Activated CD8-positive, alpha-beta T cell treated with anti-CD3 and anti-CD28 coated beads for 36 hours (primary cell): ENCODE measurements at places on chromosomes 5 and 9. TPM values are rescaled to one million over a fixed set of nuclear protein-coding genes. Genes with fewer than 3 reads are reported as not detected.
A peak's percentile ranks its signal among the peaks of the same experiment; 100 is the strongest.

DNA sequence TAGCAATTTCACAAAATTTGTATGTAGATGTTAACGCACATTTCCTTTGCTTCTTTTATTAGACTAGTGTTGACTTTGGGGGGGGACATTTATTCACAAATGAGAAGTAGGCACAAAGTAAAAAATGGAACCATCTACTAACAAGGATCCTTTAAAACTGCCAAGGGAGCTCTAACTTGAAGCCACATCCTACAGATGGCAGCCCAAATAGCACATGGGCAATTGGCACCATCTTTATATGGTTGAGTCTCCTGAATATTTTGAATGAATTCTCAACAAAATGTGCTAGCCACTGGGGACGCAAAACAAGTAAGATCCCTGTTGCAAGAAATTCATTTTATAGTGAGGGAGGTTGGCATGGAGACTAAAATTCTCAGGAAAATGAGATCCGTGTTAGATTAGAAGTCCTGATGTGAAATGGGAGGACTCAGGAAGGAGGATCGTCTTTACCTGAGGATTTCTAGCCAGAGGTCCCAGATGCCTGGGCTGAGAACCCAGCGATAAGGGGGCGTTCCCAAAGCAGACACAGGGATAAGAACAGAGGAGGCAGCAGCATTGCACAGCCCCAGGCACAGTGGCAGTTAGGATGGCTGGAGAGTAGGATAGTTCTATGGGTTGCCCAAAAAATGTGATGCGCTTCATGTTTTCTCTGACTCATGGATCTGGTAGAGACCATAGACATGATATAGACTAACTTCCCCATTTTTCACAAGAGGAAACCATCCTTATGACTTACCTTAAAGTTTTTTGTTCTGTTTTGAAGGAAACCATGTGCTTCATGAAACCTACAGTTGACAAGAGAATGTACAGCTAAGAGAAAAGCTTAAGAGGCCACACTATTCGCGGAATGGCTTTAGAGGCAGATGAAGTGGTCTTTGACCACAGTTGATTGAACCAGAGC lies 37.4 kb downstream of the C9orf152 start:
- H3K36me3 ChIP-seq: no peaks in the 10 kb centered on the region
- H3K4me3 ChIP-seq: no peak overlapping the region
- no peak for DNase-seq
- H3K4me1 ChIP-seq: peaks cover 8% of the 10 kb centered on the region

GRCh38 chr9:131197160-131197911 lies 72.0 kb downstream of the NUP214 start:
- no peaks in the 10 kb centered on the region for H3K27me3 ChIP-seq
- H3K4me1 ChIP-seq: no peaks in the 10 kb centered on the region
- DNase-seq: no peak
- H3K27ac ChIP-seq: peak overlapping the region; percentile 15
- no peak overlapping the region for H3K4me3 ChIP-seq

DNA sequence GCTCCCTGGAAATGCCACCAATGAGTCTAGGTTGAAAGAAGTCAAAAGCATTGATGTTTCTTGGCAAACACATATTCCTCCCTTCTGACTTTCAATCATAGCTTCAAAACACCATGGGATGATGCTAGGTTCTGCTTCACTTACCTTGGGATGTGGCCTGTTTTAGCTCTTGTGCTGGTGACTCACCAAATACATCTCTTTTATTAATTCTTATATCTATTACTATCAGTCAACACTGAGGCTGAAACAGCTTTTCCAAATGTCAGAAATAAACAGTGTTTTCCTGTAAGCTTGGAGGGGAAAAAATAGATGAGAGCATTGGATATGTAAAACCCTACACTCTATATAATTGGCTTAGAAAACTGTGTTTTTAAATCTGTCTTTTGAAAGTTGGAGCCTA lies 245.4 kb upstream of the NREP start:
- no peak overlapping the region for H3K27ac ChIP-seq
- no peak overlapping the region for H3K4me3 ChIP-seq
- peaks cover 6% of the 10 kb centered on the region for H3K4me1 ChIP-seq
- H3K36me3 ChIP-seq: no peaks in the 10 kb centered on the region
- no peak for DNase-seq

- no peaks in the 10 kb centered on the region for H3K27me3 ChIP-seq
- H3K4me1 ChIP-seq: peaks cover 6% of the 10 kb centered on the region
- H3K27ac ChIP-seq: no peak overlapping the region
Measured at GRCh38 chr5:43572357-43572756, 15.5 kb upstream of the PAIP1 start.

DNA sequence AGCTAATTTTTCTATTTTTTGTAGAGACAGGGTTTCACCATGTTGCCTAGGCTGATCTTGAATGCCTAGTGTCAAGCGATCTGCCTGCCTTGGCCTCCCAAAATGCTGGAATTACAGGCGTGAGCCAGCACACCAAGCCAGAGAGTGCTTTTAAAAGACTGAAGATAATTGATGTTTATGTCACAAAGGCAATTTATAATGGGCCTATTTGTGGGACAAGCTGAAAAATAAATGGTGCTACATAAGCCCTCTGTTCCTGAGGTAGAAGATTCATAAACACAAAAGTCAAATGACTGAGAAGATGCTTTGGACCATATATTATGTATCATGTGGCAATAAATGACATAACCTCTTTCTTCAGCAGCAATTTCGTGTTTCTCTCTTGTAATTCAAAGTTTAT lies 329.6 kb downstream of the GABRB2 start:
- H3K27ac ChIP-seq: no peak overlapping the region
- H3K36me3 ChIP-seq: no peaks in the 10 kb centered on the region
- no peaks in the 10 kb centered on the region for H3K27me3 ChIP-seq
- DNase-seq: no peak
- H3K4me1 ChIP-seq: no peaks in the 10 kb centered on the region

GRCh38 chr5:1067141-1068121 lies 44.4 kb downstream of the SLC12A7 start:
- no peak overlapping the region for H3K27ac ChIP-seq
- H3K27me3 ChIP-seq: no peaks in the 10 kb centered on the region
- no peak overlapping the region for H3K4me3 ChIP-seq
- H3K4me1 ChIP-seq: no peaks in the 10 kb centered on the region
- no peak for DNase-seq

DNA sequence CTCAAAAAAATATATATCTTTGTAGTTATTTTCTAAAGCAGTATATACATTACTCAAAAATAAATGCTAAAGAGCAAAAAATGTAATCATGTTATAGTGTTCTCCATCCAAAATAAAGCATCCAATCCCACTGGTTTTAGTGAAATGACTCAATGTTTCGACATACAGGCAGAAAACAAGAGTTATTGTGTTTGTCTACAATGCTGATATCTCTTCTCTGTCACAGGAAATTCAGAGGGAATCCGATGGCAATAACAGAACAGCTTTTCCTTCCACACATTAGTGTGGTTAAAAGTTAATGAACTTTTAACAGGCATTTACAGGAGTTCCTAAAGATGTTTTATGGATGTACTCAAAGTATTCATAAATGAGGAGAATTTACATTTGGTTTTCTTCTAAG lies 12.0 kb downstream of the TTC33 start:
- no peak for DNase-seq
- H3K36me3 ChIP-seq: peaks cover 42% of the 10 kb centered on the region
- H3K27me3 ChIP-seq: no peaks in the 10 kb centered on the region

GRCh38 chr5:3671337-3671736 lies 75.7 kb downstream of the IRX1 start:
- H3K27me3 ChIP-seq: no peaks in the 10 kb centered on the region
- no peaks in the 10 kb centered on the region for H3K4me1 ChIP-seq

- H3K4me3 ChIP-seq: no peak overlapping the region
- H3K27ac ChIP-seq: no peak overlapping the region
- peaks cover 6% of the 10 kb centered on the region for H3K36me3 ChIP-seq
- no peak for DNase-seq
Measured at GRCh38 chr5:56616454-56617160, 198.7 kb upstream of the MAP3K1 start.

GRCh38 chr5:4571248-4571948 lies 568.7 kb upstream of the ADAMTS16 start:
- no peak overlapping the region for H3K27ac ChIP-seq
- DNase-seq: no peak
- H3K36me3 ChIP-seq: no peaks in the 10 kb centered on the region
- no peaks in the 10 kb centered on the region for H3K4me1 ChIP-seq

GRCh38 chr5:158470764-158471534 lies 612.0 kb upstream of the CLINT1 start:
- peaks cover 2% of the 10 kb centered on the region for H3K4me1 ChIP-seq
- no peak overlapping the region for H3K27ac ChIP-seq
- H3K36me3 ChIP-seq: no peaks in the 10 kb centered on the region

DNA sequence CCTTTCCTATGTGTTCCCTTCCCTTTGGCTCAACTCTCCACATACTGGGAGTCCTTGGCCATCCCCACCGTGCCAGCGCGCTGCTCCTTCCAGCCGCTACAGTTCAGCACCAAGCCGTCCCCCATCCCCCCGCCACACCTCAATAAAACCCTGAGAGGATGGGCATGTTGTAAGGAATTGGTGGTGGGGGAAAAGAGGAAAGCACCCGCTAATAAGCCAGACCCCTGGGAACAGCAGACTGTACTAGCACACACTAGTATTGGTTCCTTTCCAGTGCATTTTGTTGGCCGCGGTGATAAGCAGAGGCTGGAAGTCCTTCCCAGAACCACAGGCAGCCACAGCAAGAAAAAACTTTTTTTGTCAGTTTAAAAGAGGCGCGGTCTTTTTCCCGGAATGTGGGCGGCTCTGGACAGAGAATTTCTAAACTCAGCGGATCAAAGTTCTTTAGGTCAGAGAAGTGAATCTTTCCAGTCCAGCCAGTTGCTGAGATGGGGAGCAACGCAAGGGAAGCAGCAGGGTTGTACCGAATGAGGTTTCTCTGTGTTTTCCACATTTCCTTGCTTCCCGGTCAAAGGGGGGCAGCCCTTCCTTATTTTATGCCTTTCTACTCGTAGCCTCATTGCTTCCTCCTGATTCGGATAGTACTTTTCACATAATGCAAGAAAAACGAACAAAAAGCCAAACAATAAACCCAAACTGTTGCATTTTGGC lies 2.1 kb downstream of the CHSY3 start:
- DNase-seq: peak; percentile 2
- peaks cover 12% of the 10 kb centered on the region for H3K4me1 ChIP-seq
- H3K27me3 ChIP-seq: peaks cover 37% of the 10 kb centered on the region
- H3K4me3 ChIP-seq: peak overlapping the region; percentile 54

GRCh38 chr9:37385286-37385685 lies 37.2 kb upstream of the GRHPR start:
- no peak overlapping the region for H3K27ac ChIP-seq
- no peak overlapping the region for H3K4me3 ChIP-seq
- H3K4me1 ChIP-seq: no peaks in the 10 kb centered on the region
- H3K27me3 ChIP-seq: no peaks in the 10 kb centered on the region

The FOXD4L3 gene
- total RNA-seq: not detected

The AHRR gene
- total RNA-seq: 26.3 TPM

The SLC6A7 gene
- total RNA-seq: not detected
